ENCODE measurements at places on chromosomes 4 and X. TPM values are rescaled to one million over a fixed set of nuclear protein-coding genes. Genes with fewer than 3 reads are reported as not detected.

GRCh38 chrX:106040861-106041260 lies 2.3 kb upstream of the SERPINA7 start:
- DNase-seq: no peak

DNA sequence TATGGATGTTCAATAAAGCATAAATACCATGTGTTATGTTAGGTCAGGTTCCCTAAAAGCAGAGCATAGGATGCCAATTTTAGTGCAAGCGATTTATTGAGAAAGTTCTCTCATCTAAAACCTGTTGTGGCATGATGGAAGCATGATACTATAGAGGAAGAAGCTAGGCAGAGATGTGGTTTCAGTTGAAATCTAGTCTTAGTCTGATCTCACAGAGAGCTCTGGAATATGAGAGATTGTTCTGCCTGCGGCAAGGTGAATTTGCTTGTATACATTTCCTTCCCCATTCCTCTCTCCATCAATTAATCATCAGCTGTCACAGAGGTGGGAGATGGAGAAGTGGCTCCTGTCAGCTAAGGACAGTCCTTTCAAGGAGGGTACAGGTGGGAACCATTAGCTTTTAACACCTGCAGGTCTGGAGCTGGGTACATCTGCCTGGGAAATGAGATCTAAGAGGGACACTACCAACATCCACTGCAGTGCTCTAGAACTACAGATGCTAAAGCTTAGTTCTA lies 252.4 kb downstream of the CFAP299 start:
- DNase-seq: no peak

DNA sequence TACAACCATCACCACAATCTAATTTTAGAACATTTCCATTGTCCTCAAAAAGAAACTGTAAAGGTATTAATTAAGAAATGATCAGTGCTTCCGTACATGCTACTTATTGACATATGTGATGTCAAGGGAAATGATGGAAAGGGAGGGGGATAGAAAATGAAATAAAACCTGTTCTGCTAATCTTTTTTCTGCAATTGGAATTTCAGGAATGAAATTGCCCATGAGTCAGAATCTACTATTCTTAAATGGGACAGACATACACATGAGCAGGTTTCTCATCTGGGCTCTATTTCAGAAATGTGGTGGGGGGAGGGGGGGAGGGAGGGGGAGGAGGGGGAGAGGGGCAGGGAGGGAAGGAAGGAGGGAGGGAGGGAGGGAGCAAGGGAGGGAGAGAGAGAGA lies 91.0 kb downstream of the SHROOM4 start:
- no peak for DNase-seq

- no peak for DNase-seq
These were observed 66.5 kb downstream of the AR start for GRCh38 chrX:67610282-67610681.

DNA sequence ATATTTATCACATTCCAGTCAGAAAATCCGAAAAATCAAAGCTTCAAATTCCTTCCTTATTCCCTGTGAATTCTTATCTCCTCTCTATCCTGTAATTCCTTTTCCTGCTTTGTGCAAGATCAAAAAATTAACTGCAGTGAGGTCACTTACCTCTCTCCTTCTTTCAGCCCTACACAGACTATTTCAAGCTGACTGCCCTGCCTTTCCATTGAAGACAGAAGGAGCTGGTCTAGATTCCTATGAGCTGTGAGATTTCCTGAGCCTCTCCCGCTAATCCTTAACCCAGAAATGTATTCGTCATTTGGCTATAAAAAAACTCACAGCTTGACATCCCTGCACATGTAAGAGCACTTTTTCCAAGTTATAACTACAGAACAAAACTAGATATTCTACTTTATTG lies 26.6 kb downstream of the TRIML2 start:
- no peak for DNase-seq

DNA sequence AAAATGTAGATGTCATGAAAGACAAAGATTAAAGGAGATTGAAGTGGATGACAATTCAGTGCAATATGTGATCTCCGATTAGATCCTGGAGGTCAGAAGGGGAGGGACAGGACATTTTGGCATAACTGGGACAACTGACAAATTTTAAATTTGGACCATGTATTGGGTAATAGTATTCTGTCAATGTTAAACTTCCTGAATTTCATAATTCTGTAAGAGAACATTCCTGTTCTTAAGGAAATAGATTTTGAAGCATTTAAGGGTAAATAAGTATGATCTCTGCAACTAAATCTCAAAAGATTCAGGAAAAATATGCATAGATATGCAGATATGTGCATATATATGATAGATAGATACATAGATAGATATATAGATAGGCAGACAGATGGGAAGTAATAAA lies 11.0 kb downstream of the ODAPH start:
- no peak for DNase-seq

DNA sequence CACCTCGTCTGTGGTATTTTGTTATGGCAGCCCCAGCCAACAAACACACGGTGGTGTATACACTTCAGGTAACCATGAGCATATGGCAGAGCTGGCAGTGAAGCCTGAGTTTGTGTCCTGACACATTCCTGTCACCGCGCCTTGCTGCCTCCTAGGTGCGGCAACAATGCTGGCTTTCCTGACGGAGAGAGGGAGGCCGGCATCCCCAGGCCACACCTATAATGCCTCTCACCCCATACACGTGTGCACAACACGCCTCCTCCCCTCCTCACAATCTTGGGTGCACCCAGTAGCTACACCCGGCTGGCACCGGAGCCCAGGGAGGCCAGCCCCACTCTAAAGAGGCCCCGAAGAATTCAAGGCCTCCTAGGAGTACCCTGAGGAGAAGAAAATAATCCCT lies 158.5 kb downstream of the NSUN7 start:
- no peak for DNase-seq

GRCh38 chr4:150240011-150240410 lies 161.8 kb downstream of the DCLK2 start:
- peak; percentile 17 for DNase-seq

Gene SLC4A4
- total RNA-seq: 5.9 TPM

DNA sequence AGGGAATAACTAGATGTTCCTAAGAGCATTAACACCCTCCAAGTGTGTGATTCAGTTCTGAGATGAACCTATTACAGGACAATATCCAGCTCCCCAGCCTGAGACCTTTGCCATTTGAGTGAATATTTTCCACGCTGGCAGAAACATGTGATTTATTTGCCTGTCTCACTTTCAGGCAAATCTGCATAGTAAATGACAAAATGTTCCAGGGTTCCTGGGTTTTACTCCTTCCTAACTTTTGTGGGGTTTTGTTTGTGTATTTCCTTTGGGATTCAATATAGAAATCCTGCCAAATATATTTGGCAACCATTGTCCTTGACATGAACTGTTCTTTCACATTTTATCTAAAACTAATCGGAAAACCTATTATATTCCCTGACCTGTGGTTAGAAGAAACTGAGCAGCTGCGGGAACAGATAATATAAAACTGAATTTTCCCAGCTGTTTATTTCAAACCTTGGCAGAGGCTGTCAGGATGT lies 12.5 kb downstream of the F8 start:
- DNase-seq: no peak

GRCh38 chr4:87551361-87551760 lies 22.2 kb upstream of the SPARCL1 start:
- DNase-seq: peak; percentile 65
